ENCODE measurements at places on chromosomes 5 and 9.

DNA sequence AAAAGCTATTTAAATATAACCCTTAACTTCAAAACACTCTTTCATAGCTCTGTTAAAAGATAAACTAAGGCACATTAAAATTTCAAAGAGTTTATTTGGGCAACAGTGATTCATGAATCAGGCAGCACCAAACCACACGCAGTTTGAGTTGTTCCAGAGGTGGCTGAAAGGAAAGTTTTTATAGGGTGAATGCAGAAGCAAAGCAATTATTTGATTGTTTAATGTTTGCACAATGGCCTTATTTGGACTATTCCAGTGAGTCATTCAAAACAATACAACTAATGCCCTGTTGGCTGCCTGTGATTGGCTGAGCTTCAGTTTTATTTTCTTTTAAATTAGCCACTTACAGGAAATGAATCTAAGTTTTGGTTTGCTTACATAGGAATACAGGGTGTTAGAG is 125.3 kb downstream of the CEP120 start:
- no peak for DNase-seq

GRCh38 chr9:122475717-122476116 is 2.0 kb downstream of the OR1J1 start:
- no peak for DNase-seq

GRCh38 chr5:4698596-4698995 is 441.5 kb upstream of the ADAMTS16 start:
- DNase-seq = no peak

DNA sequence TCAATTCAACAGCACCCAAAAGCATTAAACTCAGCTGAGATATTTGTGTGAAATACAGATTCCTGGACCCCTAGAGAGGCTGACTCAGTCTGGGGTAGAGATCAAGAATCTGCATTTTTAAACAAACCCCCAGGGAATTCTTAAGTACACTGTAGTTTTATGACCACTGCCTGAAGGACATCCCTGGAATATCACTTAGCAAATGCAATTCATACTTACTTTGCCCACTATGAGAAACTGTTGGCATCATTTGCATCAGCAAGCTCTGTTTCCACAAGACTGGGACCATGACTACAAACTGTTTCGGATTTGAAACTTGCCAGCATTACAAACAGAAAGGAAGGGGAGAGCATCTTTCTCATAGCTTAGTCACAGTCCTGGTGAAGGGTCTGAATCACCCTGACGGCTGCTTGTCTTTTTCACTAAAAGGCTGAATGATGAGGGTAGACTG is 63.7 kb downstream of the MLLT3 start:
- DNase-seq = peak; percentile 29

DNA sequence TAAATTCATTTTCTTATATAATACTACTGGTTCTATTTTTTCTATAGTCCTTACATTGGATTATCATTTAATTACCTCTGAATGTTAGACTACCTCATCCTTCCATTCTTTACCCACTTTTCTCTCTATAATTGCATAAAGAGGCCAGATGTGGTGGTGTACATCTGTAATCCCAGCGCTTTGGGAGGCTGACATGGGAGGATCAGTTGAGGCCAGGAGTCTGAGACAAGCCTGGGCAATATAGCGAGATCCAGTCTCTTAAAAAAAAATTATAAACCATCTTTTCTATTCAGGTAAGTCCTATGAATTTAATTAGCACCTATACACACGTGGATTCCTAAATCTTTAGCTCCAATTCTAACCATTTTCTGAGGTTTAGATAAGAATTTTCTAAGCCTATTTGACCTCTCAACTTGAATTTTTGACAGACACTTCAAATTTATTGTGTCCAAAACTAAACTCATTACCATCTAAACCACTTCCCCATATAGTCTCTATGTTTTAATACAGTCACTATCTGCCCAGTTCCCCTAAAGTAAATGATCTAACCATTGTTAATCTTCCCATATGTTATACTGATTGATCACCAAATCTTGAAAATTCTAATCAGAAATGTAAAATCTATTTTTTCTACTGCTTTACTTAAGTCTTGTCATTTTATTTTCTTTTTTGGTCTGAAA is 33.0 kb upstream of the CHD1 start:
- no peak for DNase-seq

GRCh38 chr9:114898741-114899140 is 31.6 kb downstream of the TNFSF8 start:
- peak; percentile 88 for DNase-seq

- DNase-seq = no peak
These were observed 71.2 kb downstream of the RAB24 start for GRCh38 chr5:177232358-177232757.

GRCh38 chr5:17022296-17022695 is 86.2 kb upstream of the MYO10 start:
- no peak for DNase-seq
